ENCODE measurements at places on chromosomes 7 and 10.

DNA sequence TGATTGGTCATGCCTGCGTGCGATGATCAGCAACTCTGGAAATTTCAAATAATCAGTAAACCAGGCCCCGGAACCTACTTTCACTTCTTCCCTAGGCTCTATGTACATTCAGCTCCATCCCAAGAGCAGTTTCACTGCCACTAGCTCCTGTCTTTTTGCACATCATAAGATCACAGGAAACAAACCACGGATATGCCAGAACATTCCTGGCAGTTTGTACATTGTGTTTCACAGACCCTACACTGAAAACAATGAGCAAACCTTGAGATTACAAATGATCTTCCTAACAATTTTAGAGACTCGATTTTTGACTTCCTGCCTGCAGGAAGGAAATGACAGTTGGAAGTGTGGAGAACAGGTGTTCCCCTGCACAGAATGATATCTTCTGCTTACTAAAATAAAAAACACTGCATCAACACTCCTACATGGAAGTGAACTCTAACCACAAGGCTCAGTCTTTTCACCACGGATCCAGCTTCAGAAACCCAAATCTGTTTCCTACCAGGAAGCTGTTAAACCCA, 7.6 kb upstream of the TMEM236 start:
- no peaks in the 10 kb centered on the region for H3K27me3 ChIP-seq
- no peaks in the 10 kb centered on the region for H3K4me1 ChIP-seq
- no peak for DNase-seq
- H3K36me3 ChIP-seq: no peaks in the 10 kb centered on the region
- H3K27ac ChIP-seq: no peak overlapping the region

DNA sequence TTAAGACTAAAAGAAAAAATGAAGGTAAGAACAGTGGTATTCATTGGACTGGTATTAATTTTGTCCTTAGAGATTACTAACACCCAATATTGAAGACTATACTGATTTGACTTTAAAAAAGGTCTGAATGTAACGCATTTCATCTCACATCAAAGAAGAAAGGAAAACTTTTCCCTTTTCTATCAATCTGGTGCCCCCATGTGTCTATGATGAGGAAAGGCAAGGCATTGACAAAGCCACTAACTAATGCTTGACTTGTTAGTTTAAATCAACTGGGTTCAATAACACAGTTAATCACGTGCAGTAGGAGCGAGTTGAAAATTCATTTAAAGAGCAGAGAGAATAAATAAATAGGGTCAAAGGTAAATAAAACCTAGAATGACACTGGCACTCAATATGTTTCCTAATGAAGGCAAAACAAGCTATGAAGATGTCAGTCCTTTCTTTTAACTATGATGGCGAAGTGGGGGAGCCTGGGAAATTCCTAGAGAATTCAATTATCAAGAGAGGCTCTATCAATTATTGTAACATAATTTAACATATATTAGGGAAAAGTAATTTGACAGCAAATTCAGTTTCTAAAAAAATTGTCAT, 180.9 kb downstream of the ANK3 start:
- H3K27me3 ChIP-seq: no peaks in the 10 kb centered on the region
- no peaks in the 10 kb centered on the region for H3K36me3 ChIP-seq
- peak; percentile 22 for DNase-seq
- no peak overlapping the region for H3K4me3 ChIP-seq
- no peaks in the 10 kb centered on the region for H3K4me1 ChIP-seq
- no peak overlapping the region for H3K27ac ChIP-seq

- no peaks in the 10 kb centered on the region for H3K36me3 ChIP-seq
- no peaks in the 10 kb centered on the region for H3K27me3 ChIP-seq
- no peaks in the 10 kb centered on the region for H3K4me1 ChIP-seq
- DNase-seq: no peak
- no peak overlapping the region for H3K4me3 ChIP-seq
Measured at GRCh38 chr10:12645449-12645848, 296.1 kb downstream of the CAMK1D start.

DNA sequence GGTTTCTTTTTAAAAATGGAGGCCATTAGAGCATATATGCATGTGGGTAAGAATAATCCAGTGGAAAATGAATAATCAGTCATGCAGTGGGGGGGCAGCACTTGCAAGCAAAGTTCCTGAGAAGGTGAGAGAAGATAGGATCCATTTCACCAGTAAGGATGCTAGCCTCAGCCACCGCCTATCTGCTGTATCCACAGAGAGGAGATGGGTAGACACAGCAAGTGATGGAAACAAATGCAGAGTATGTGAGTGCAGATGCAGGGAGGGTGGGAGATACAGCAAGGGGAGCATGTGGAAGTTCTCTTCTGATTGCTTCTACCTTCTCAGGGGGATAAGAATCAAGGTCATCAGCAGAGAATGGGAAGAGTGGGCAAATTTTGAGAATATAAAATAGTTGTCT, 171.4 kb upstream of the PDE1C start:
- no peaks in the 10 kb centered on the region for H3K4me1 ChIP-seq
- no peak for DNase-seq
- H3K27me3 ChIP-seq: no peaks in the 10 kb centered on the region

DNA sequence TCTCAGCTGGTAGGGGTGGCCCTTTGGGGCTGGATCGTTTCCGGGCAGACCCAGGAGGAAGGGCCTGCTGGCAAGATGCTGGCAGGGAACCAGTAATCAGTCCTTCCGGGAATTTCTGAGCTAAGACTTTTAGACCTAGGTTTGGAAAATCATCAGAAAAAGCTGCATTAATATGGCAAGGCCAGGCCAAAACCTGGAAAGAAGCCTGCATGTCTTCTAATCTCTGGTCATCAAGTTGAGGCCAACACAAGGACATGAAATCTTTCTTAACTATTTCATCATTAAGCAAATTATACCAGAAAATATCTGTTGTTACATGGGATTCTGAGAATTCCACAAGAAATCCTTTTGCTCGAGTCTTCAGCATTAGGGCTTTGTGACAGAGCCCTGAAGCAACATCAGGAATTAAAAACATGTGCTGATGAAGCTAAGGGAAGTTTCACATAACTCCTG, 19.9 kb downstream of the CPA1 start:
- peaks cover 26% of the 10 kb centered on the region for H3K4me1 ChIP-seq
- H3K27me3 ChIP-seq: no peaks in the 10 kb centered on the region
- peak overlapping the region; percentile 34 for H3K27ac ChIP-seq
- H3K4me3 ChIP-seq: no peak overlapping the region

DNA sequence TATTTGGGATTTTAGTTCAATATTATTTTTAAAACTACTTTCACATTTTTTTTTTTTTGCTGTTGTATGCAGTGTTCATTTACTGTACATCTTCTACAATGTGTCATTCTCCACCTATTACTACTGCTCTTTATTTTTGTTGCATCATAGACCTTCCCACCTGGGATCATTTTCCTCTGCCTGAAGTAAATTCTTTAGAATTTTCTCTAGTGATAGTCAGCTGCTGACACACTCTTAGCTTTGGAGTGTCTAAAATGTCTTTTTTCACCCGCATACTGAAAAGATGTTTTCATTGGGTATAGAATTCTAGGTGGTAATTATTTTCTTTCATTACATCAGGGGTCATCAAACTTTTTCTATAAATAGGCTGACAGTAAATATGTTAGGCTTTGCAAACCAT, 30.5 kb downstream of the CFAP43 start:
- H3K27me3 ChIP-seq: no peaks in the 10 kb centered on the region
- DNase-seq: no peak
- H3K4me3 ChIP-seq: no peak overlapping the region

DNA sequence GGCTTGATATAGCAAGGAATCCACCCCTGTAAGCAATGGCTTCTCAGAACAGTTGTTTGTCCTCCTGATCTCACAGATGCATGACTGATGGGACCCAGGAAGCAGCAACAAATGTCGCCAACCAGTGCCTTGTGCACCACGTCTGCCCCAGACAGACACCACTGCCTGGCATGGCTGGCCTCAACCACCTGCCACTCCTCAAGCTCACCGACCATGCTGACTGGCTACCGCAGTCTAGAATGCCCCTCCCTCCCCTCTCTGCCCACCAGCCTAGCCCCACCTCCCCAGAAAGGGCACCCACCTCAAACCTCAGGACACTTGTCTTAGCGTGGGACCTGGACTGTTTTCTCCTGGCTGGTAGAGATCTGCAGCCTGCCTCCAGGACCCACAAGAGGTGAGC, 24.0 kb downstream of the LRRC20 start:
- no peaks in the 10 kb centered on the region for H3K36me3 ChIP-seq
- no peak for DNase-seq
- no peak overlapping the region for H3K27ac ChIP-seq
- H3K4me1 ChIP-seq: no peaks in the 10 kb centered on the region

GRCh38 chr10:129096065-129096984, 370.7 kb upstream of the MGMT start:
- no peaks in the 10 kb centered on the region for H3K4me1 ChIP-seq
- DNase-seq: no peak
- H3K27ac ChIP-seq: no peak overlapping the region
- H3K36me3 ChIP-seq: no peaks in the 10 kb centered on the region

DNA sequence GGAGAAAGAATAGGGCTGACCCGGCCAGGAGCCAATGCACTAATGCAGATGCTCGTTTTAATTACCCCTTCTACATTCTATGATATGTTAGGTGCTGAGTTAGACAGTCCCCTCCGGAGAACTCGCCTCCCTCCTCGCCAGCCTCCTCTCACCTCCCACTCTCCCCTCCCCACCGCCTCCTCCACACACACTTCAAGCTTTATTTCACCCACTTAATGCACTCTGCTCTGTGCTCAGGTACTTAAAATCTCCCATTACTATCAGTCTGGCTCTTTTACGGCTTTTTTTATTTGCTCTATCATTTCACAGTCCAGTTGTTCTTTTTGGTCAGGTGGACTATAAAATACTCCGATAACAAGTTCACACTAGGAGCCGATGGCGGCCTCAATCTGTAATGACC, 231.6 kb downstream of the TEX36 start:
- H3K4me3 ChIP-seq: no peak overlapping the region
- no peak overlapping the region for H3K27ac ChIP-seq
- H3K4me1 ChIP-seq: no peaks in the 10 kb centered on the region
- DNase-seq: no peak
- H3K27me3 ChIP-seq: no peaks in the 10 kb centered on the region

DNA sequence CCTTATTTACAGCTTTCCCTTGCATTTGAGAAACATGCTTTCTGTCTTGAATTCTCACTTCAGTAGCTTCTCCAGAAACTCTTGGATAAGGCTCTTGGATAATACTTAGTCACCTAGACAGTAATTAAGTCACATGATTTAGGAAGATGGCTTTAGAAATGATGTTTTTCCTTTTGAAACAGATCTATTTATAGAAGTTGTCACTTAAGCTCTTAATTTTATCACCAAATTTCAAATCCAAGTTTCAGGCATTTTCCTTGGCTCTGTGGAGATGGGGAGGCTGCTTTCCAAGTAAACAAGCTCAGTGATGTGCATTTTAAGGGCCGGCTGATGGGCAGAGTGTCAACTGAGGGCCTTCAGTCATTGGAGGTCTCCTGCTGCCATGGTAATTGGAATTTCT, 130.3 kb downstream of the SRI start:
- no peaks in the 10 kb centered on the region for H3K27me3 ChIP-seq
- no peak overlapping the region for H3K4me3 ChIP-seq
- no peaks in the 10 kb centered on the region for H3K4me1 ChIP-seq
- no peak for DNase-seq

GRCh38 chr10:111599943-111600342, 523.1 kb downstream of the ADRA2A start:
- no peaks in the 10 kb centered on the region for H3K36me3 ChIP-seq
- DNase-seq: no peak
- H3K27ac ChIP-seq: no peak overlapping the region
- H3K4me3 ChIP-seq: no peak overlapping the region
- H3K4me1 ChIP-seq: no peaks in the 10 kb centered on the region

GRCh38 chr10:12503311-12503710, 154.0 kb downstream of the CAMK1D start:
- H3K27me3 ChIP-seq: no peaks in the 10 kb centered on the region
- H3K4me1 ChIP-seq: peaks cover 13% of the 10 kb centered on the region
- no peaks in the 10 kb centered on the region for H3K36me3 ChIP-seq
- no peak overlapping the region for H3K27ac ChIP-seq
- no peak overlapping the region for H3K4me3 ChIP-seq
- DNase-seq: no peak

GRCh38 chr7:38950309-38950708, 27.4 kb upstream of the POU6F2 start:
- H3K27me3 ChIP-seq: peaks cover 1% of the 10 kb centered on the region
- H3K36me3 ChIP-seq: no peaks in the 10 kb centered on the region
- H3K27ac ChIP-seq: no peak overlapping the region
- H3K4me3 ChIP-seq: no peak overlapping the region

DNA sequence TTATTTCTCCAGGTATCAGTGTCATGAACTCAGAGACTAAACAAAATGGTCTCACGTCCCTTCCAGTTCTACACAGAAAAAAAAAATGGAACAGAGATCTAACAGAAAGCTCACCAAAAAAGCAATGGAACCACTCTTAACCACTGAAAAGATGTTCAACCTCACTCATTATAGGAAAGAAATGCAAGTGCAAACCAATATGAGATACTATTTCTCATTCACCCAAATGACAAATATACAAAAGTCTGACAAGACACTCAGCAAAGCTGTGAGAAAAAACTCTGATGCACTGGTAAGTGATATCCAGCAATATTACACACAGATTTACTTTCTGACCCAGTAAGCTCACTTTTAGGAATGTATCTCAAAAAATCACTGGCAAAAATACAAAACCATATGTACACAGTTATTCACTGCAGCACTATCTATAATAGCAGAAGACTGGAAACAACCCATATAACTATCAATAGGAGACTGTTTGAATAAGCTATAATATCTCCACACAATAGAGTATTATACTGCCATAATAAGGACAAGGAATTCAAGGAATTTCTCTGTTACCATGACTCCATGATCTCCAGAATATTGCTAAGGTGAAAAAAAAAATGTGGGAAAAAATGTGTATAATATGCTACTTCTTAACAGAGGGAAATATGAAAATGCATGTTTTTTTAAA, 36.6 kb downstream of the ABI1 start:
- H3K4me1 ChIP-seq: no peaks in the 10 kb centered on the region
- H3K4me3 ChIP-seq: no peak overlapping the region
- H3K27ac ChIP-seq: no peak overlapping the region
- H3K36me3 ChIP-seq: peaks cover 6% of the 10 kb centered on the region
- DNase-seq: no peak

DNA sequence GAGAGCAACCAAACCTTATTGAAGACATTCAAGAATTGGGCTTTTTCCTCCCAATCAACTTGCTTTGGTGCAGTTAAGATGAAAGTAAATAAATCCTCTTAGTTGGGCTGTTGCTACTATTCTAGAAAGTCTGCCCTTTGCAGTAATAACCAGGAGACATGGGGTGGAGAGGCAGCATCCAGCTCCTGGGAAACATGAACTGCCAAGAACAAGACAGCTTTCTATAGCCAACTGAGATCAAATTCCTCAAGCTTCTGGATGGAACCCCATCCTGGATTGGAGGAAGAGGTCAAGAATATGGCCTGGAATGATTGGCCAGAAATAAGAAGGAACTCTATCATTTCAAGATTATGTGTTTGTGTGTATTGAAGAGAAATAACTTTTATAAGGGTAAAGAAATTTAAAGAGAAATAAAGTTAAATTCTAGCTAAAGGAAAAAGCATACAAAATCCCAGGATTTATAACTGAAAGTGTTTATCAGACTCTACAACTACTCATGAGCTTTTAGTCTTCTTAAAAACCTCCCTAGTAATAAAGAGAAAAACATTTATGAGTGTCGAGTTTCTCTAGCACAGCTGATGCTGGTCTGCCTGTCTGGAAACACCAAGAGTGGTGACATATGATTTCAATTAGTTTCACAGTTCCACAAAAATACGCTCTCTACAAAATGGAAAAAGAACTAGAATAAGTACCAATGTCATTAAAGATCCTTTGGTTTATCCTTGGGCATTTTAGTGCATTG, 70.1 kb upstream of the COL1A2 start:
- peaks cover 11% of the 10 kb centered on the region for H3K4me1 ChIP-seq
- peak; percentile 26 for DNase-seq
- H3K27me3 ChIP-seq: no peaks in the 10 kb centered on the region
- H3K27ac ChIP-seq: peak overlapping the region; percentile 86
- H3K36me3 ChIP-seq: peaks cover 16% of the 10 kb centered on the region
- H3K4me3 ChIP-seq: no peak overlapping the region
